ENCODE measurements at places on chromosomes 3 and 15.
A peak's percentile ranks its signal among the peaks of the same experiment; 100 is the strongest.

GRCh38 chr3:186318135-186318534, 43.9 kb downstream of the DGKG start:
- DNase-seq = no peak

- DNase-seq = no peak
Observed at GRCh38 chr3:157087780-157088600, 72.0 kb downstream of the CCNL1 start.

DNA sequence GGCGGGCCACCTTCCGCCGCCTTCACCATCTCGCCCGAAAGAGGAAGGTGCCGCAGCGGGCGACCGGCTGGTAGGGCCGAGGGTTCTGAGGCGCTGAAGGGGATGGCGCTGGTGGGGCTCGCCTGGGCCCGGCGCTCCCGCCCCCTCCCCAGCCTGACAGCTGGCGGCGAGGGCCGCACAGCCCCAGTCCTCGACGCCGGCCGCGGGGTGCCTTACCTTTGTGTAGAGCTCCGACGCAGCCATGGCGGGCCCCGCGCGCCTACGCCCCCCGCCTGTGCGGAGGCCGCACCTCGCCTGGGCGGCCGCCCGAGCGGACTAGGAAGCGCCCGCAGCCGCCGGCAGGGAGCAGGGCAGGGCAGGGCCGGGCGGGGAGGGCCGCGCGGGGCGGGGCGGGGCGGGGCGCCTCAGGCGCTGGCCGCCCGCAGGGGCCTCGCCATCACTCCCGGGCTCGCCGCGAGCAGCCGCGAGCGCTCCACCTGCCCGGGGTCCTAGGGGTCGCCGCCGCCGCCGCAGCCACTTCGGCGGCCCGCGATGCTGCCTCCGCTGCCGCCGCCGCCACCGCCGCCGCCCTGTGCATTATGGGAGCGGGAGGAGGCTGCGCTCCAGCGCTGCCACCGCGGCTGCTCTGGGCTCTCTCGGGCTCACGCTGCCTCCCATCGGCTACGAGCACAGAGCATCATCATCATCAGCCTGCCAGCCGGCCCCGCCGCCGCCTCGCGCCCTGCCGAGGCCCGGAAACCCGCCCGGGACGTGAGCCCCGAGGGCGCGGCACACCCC, at the start of gene MYO5A:
Gene MYO5A, minus strand, starts transcription at position 317 of the 777 bp plus-strand sequence. Its CDS starts 74 bp downstream, at position 243.
- DNase-seq = peak; percentile 40

DNA sequence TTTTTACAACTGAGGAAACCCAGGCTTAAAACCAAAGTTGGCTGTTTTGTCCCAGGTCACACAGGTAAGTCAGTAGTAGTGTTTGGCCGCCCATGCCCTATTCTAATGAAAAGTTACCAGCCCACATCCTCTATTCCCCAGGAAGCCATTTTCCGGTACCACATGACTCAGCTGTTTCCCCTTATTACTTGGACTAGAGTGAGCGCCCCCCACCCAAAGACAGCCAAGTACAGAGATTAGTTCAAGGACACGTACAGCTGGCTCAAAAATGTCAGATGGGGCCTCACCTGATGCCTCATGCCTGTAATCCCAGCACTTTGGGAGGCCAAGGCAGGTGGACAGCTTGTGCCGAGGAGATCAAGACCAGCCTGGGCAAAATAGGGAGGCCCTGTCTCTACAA, 8.5 kb upstream of the KLHL6 start:
- no peak for DNase-seq

DNA sequence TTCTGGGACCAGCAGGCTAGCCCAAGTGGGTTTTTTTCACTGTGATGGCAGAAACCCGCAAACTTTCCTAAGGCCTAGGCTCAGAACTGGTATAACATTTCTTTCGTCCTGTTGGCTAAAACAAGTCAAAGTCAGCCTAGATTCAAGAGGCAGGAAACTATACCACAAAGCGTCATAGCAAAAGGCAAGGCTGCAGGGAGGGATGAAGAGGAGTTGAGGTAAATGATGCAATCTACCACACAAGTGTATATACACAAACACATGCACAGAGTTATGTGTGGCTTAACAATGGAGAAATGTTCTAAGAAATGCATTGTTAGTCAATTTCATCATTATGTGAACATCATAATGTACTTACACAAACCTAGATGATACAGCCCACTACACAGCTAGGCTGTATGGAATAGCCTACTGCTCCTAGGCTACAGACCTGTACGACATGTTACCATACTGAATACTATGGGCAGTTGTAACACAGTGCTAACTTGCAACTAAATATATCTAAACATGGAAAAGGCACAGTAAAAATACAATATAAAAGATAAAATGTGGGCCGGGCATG, 225.6 kb downstream of the TBL1XR1 start:
- no peak for DNase-seq

- no peak for DNase-seq
Observed at GRCh38 chr15:31523027-31523654, 196.5 kb downstream of the KLF13 start.

DNA sequence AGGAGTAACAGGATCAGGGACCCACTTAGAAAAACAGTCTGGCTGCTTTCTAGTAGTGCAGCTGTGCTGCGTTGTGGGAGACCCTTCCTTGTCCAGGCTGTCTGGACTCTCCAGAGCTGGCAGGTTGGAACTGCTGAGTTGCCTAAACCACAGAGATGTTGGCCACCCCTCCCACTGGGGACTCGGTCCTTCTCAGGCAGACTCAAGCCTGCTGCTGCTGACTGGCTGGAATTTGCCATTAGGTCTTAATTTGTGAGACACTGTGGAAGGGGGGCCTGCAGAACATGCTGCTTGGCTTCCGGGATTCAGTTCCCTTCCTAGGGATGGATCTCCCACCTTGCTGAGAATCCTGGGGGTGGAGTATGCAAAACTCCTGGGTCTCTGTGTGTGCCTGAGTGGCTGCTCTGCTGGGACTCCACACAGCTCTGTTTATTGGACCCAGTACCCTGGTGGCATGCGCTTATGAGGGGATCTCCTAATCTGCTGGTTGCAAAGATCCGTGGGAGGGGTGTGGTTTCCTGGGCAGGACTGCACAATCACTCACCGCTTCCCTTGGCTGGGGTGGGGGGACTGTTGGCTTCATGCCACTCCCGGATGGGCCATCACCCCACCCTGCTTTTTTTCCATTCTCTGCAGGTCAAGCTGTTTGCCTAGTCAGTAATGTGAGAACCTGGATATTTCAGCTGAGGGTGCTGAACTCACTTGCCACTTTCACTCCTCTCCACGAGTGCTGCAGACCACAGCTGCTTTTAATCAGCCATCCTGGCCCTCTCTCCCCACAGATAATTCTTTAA, 150.5 kb downstream of the CFAP20DC start:
- DNase-seq = no peak

DNA sequence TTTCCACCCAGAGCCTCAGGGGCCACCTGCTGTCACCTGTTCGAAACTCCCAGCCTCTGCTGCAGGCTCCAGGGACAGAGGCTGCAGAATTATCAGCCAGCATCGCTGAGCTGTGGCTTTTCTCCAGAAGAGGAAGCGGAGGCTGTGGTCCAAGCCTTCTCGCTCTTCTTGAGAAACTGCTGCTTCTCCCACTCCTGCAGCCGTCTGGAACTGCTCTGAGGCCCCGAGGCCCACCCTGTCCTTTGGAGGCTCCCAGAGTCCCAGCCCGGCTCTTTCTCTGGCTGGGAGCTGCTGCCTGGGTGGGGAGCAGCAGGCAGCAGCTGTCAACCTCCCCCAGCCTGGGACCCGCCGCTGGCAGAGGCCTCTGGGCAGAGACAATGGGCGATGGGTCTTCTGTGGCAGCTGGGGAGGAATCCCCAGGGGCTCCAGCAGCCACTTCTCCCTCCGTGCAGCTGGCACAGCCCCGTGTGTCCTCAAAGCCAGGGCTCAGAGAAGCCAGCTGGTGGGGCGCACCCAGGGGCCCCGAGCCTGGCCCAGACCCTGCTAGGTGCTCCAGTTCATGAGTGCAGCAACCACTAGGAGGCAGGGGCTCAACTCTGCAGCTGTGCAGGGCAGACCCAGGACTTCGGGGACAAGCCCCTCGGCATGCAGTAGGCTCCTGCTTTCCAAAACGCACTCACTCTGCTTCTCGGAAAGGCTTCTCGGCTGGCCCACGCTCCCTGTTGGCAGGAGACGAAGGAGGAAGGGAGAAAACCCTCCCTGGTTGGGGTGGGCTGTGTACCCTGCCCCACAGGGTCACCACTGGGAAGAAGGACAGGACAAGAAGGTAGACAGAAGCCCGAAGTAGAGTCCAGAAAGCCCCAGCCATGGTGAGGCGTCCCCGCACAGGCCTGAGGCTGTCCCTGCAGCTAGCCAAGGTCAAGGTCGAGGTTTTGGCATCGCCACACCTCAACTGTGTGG, 49.9 kb upstream of the FURIN start:
- no peak for DNase-seq

DNA sequence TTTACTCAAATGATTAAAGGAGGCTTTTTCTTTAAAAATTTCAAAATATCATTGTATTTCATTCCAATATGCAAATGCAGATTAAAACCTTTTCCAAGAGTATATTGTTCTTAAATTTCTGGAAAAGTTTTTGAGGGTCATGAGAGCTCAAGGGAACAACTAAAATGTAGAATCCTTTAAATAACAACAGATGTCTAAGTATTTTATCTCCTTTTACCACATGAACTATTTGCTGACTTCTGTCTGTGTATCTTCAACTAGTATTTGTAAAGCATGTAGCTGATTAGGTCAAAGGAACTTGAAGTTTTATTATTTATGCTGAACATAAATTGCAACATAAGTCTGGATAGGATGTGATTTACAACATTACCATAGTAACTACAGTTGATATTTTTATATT, 402.6 kb downstream of the CNTN6 start:
- DNase-seq = no peak

DNA sequence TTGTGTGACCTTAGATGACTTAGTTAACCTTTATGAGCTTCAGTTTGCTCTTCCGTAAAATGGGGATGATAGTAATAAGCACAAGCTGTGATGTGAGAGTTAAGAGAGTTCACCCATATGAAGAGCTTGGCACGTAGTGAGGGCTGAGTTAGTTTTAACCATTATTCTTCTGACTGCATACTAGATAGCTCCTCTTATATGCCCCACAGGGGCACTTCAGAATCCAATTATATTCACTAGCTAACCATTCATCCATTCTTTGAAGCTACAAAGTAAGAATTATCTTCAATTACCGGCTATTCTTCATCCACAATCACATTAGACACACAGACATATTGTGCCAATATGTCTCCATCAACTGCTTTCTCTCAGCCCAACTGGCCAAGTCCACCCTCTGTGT, 159.0 kb upstream of the STT3B start:
- no peak for DNase-seq

- no peak for DNase-seq
Observed at GRCh38 chr3:78875436-78875835, 892.4 kb downstream of the ROBO1 start.

GRCh38 chr15:68114840-68115239, 60.7 kb downstream of the PIAS1 start:
- no peak for DNase-seq

DNA sequence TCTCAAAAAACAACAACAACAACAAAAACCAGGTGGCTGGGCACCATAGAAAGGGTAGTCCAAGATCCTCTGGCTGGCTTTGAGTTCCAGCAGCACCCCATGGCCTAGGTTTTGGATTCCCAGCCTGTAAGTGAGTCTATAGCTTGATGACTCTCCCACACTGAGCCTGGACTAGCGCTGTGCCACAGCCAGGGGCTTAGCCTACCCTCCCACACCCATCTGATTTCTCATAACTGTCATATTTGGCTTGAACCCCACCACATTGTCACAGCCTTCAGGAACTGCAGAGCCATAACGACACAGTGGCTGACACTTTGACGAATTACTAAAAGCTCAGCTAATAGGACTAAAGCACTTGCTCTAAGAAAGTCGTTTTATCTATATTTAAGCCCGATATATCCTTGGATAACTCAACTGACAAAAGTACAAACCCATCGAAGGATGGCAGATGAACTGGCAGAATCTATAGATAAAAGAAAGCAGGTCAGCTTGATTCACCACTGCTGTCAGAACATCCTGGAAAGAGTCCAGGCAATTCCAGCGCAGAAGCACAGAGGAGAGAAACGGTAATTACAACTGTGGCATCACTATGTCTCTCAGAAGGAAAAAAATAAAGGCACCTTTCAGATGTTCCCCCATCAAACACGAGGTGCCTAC, 62.1 kb downstream of the HOMER2 start:
- no peak for DNase-seq

- no peak for DNase-seq
Observed at GRCh38 chr3:177105623-177106022, 91.7 kb downstream of the TBL1XR1 start.

All from amniotic stem cell (primary cell).